ENCODE measurements at places on chromosomes 16 and 17.
A peak's percentile ranks its signal among the peaks of the same experiment; 100 is the strongest.

DNA sequence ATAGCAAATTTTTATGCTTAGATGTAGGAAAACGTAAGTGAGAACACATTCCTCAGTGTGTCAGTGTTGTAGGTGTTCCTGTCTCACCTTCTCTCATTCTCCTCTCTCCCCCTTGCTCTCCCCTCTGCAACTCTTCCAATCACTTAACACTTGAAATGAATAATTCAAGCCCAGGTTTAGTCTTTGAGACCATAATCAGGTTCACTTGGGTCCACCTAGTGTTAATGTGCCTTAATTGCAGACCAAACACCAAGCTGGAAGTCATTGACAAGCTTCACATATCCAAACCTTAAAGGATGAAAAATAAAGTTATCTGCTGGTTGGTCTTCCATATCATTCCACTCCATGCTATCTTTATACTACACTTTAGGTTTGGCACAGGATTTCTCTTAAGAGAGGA is 37.0 kb downstream of the STXBP4 start:
- DNase-seq = peak; percentile 56

GRCh38 chr16:1651974-1652312 is 26.1 kb upstream of the JPT2 start:
- no peak for DNase-seq

- peak; percentile 73 for DNase-seq
These were observed at the start of gene MVP for GRCh38 chr16:29820271-29820701. Gene MVP, plus strand, starts transcription at chr16:29820462. Its CDS starts 10,088 bp downstream, at chr16:29830550.

DNA sequence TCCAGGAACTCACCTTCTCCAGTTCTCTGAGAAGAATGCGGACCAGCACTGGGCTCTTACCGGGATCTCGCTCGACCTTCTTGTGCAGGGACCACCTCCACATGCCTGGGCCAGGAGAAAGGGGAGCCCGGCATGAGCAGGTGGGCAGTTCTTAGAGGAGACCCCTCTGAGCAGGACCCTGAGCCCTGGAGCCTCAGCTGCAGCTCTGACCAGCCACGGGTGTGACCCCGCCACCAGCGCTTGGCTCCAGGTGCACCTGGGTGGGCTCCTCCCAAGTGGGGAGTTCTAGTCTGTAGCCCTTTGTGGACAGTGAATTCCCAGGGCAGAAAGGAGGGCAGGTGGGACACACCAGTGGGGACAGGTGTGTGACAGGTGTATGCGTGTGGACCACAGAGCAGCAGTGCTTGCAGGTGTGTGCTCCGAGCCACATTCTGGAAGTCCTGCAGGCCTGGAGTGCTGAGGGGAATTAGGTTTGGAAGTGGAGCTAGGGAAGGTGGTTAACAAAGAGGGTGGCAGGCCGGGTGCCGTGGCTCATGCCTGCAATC is 28.9 kb downstream of the PIK3R6 start:
- no peak for DNase-seq

- DNase-seq = no peak
These were observed 30.2 kb downstream of the TANC2 start for GRCh38 chr17:62996221-62996620.

GRCh38 chr17:3547628-3548027 is 10.0 kb downstream of the TRPV3 start:
- no peak for DNase-seq

DNA sequence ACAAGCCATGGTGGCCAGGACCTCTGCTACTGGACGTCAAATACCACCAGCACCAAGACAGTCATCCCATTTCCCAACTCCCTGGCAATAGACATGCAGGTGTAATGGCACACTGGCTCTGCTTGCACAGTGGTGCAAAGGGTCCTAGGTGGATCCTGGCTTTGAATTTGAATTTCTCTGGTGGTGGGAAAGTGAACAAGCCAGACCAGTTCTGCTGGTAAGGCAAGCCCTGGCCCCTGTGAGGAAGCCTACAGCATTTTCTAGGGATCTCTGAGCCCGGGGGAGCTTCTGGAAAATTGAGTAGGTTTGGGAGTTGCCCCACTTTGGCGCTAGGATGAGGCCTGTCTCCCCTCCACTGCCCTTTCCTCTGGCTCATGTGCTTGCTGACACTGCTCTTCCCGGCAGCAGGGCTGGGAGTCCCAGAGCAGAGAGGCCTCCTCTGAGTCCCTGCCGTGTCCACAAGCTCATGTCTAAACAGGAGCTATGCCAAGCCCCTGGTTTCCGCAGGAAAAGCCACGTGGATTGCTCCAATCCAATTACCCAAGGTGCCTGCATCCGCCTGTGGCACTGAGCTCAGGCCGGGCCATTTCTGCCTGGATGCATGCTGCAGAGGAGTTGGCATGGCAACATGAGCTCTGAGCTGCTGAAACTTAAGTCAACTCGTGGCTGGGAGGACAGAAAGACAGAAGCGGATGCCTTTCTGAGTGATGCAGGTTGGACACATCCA is 67.0 kb downstream of the PRMT7 start:
- no peak for DNase-seq

- no peak for DNase-seq
These were observed 992 bp upstream of the CACNG4 start for GRCh38 chr17:66963521-66963908.

- no peak for DNase-seq
These were observed 5.8 kb upstream of the RPRML start for GRCh38 chr17:46984892-46985291.

DNA sequence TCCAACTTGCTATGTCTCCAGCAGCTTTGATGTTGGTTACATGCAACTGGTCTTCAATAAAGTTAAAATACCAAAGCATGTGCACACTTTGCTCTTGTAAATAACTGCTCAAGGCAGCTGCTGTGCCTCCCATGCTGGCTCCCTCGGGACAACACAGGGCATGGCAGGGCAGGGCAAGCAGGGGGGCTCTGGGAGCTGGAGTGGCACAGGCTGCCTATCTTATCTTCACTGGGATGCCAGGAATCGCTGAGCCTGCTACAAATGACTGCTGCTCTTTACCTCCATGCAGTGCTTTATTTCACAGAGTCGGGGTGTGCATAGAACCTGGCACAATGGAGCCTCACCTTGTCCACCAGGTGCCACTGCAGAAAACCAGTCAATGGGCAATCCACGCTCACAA is 21.8 kb downstream of the PEMT start:
- DNase-seq = no peak

GRCh38 chr17:16973760-16974540 is 2.0 kb upstream of the TNFRSF13B start:
- peak; percentile 92 for DNase-seq

DNA sequence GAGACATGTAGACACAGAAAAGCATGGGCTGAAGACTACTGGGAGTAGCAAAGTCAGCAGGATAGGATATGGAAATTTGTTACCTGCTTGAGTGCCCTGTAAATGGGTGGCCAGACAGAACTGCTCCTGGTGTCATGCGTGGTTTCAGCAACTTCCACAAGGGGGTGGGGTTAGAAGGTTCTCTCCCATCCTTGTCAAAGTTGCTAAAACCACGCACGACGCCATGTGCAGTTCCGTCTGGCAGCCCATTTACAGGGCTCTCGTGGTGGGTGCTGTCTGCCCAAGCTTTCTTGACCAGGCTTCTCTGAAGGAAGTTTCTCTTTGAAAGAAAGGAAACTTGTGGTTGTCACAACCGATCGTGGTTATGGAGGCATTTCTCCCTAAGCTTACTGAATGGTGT is 6.9 kb upstream of the DBNDD1 start:
- DNase-seq = no peak

DNA sequence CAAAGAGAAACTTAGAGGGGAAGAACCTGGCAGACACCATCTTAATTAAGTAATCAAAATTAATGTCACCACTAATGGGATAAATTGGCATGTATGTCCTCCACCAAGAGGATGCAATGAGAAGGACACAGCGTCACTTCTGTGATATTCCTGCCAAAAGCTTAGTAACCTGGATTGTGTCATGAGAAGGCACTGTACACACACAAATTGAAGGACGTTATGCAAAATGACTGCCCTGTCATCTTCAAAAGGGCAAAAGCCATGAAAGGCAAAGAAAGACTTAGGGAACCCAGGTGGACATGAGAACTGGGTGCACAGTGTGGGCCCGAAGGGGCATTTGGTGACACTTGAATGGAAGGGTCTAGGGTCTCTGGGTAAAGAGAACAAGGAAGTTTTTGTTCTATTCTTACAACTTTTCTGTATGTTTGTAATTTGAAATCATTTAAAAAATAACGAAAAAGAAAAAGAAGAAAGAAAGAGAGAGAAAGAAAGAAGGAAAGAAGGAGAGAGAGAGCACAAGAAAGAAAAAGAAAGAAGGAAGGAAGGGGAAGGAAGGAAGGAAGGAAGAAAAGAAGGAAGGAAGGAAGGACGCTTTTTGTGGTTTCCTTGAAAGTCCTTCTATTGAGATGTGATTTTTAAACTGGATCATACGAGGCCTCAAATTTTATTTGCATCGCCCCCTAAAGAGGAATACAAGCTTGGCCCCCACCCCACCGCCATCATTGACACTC is 4.0 kb upstream of the APOH start:
- no peak for DNase-seq

GRCh38 chr17:73121506-73121905 is 29.0 kb upstream of the SLC39A11 start:
- no peak for DNase-seq

- DNase-seq = no peak
These were observed 30.0 kb downstream of the USP32 start for GRCh38 chr17:60361889-60362288.

DNA sequence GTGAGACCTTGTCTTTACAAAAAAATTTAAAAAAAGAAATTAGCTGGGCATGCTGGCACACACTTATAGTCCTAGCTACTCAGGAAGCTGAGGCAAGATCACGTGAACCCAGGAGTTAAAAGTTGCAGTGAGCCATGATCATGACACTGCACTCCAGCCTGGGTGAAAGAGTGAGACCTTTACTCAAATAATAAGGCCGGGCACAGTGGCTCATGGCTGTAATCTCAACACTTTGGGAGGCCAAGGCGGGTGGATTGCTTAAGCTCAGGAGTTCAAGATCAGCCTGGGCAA is 11.5 kb upstream of the RIPOR1 start:
- DNase-seq = no peak

GRCh38 chr17:1158879-1159278 is 20.9 kb downstream of the ABR start:
- no peak for DNase-seq

DNA sequence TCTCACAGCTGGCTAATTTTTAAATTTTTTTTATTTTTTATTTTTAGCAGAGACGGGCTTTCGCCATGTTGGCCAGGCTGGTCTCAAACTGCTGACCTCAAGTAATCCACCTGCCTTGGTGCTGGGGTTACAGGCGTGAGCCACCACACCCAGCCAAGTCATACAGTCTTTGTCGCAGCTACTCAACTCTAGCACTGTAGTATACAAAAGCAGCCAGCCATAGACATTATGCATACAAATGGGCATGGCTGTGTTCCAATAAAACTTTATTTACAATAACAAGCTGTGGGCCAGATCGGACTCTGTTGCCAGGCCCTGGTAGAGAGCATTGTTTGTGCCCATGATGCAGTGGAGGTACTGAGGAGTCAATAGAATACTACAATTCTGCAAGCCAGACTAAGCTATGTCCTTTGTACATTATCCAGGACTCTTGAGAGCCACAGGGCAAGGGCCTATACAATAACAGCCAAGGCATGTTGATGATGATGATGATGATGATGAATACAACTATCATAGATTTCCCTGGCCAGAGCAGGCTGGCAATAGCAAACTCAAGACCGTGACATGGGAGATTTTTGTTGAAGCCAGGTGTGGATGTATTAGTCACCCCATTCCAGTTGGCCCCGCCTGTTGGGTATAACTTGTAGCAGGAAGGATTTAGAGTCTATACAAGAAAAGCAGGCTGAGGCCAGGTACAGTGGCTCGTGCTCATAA is 101.8 kb downstream of the MYH11 start:
- DNase-seq = no peak
